Stimulated activated CD4-positive, alpha-beta T cell treated with anti-CD3 and anti-CD28 coated beads, Interleukin-2, amount 100 ng/mL, for 48 hours (primary cell): ENCODE measurements at places on chromosomes 4 and X.

DNA sequence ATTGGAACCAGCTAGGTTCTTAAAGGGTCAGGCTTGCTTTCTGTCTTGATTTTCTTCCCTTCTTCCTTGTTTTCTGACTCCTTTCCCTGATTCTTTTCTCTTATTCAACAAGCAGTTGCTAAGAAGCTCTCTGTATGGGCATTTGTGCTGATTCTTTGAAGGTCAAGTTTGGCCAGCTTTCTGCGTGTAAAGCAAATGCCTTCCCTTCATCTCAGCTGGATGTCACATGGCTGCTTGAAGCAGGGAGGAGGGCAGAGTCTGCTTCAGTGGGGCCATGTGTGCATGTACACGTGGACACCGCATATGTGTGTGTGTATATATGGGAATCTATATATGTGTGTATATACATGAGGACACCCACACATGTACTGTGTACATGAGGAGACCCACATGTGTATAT lies 139.9 kb upstream of the ATP6AP2 start:
- no peak for DNase-seq

DNA sequence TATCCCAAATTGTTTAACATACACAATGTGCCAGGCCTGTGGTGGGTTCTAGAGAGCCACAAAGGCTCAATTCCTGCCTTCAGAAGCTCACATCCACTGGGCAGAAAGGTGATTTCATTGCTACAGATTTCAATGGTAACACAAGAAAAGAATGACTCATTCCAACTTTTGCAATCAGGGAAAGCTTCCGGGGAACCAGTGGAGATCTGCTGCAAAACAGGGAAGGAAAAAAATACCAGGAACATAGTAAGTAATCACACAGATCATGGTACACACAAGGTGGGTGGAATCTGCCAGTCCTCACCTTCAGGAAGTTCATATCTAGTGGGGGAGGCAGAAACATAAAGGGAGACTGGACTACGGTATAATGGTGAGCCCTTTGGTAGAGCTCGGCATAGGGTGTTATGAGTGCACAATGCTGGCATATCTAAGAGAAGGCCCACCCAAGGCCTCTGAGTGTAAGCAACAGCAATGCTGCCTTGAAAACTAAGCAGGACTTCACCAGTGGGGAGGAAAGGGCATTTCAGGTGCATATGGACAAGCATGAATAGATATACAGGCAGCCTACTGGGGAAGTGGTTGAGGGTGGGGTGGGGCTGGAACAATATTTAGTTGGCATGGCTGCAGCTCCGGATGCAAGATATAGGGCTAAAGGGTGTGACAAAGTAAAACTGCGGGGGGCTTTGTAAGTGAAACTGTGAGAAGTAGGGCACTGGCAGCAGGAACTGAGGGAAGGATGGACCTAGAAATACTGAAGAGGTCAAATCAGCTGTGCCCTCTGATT lies 24.2 kb downstream of the GPRIN3 start:
- DNase-seq, result no peak

- DNase-seq, result no peak
Observed at GRCh38 chr4:29680644-29681043, 1039.5 kb upstream of the PCDH7 start.

DNA sequence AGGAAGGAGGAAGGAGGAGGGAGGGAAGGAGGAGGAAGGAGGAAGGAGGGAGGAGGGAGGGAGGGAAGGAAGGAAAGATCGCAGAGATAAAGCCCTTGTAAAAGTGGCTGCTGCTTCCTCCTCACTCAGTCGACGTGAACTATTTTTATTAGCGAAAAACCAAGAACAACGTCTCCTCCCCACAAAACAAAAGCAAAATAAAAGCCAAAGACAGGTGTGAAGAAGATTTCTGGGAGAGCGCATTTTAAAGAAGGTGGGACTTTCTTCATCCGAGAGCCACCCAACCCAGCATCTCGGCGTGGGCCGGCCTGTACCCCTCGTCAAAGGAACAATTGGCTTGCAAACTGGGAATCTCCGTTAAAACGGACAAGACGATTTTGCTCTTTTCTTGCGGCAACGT lies 40.7 kb upstream of the ASMTL start:
- no peak for DNase-seq

DNA sequence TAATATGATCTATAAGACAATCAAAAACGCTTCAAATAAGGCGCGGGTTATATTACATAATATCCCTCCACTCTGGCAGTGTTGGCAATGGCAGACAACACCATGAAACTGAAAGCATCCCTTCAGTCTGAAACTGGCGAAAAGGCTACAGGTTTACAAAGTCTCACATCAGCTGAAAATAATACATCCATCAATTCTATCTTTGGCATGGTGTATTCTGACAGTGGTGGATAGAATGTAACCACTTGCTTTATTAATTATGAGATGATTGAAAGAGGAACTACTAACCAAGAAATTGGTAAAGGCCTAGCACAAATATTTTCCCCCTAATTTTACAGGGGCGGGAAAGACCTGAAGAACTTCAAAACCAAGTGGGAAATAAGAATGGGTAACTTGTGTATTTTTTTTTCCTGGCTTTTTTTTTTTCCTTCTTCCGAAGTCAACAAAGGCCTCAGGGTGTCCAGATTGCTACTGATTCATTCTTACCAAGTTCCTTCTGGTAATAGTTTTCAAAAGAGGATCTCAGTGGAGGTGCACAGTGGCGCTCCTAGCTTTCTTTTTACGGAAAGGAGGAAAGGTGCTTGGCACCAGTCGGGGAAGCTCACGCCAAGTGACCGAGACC lies 728 bp downstream of the UBA6 start:
- no peak for DNase-seq

- no peak for DNase-seq
Observed at GRCh38 chrX:67961516-67961915, 417.7 kb downstream of the AR start.

DNA sequence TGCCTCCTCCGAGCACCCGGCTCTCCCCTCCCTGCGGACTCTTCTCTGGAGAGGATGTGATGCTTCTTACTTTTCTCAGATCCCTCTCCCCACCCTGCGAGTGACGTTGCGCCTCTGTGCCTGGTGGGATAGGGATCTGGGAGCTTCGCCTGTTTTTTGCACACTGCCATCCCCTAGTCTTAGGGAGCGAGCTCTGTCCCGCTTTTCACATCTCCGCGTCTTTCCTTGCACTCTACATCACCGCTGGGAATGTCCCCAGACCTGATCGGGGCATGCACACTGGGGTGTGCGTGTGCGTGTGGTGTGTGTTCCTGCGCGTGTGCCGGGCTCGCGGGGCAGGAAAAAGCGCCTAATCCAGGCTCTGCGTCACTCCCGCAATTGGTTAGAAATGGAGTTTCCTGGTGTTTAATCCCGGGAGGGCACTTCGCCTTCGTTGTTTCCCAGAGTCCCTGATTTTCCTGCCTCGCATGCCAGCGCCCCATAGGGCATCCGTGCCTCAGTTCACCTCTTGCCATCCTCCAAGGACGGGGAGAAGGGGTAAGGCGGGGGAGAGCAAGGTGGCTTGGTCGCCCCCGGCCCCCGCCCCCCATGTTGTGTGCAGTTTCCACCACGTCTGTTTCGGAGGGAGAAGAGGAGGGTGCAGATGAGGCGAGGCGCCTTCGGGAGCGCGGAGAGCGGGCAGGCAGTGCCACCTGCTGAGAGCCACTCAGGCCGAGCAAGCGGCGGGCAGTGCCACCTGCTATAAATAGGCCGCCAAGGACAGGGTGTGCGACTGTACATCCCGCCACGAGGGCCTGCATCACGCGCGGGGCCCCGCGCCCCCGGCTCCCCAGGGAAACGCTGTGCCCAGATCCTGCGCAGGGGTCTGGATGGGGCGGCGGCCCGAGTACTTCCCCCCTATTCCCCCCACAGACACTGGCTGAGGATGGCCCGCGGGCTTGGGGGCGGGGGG lies 759 bp upstream of the TBC1D1 start:
- peak; percentile 23 for DNase-seq

GRCh38 chr4:24768006-24768405 lies 27.4 kb upstream of the SOD3 start:
- DNase-seq, result no peak

GRCh38 chr4:99394896-99395295 lies 40.2 kb downstream of the ADH7 start:
- no peak for DNase-seq

GRCh38 chr4:40916880-40917279 lies 167.1 kb downstream of the NSUN7 start:
- DNase-seq, result peak; percentile 54

DNA sequence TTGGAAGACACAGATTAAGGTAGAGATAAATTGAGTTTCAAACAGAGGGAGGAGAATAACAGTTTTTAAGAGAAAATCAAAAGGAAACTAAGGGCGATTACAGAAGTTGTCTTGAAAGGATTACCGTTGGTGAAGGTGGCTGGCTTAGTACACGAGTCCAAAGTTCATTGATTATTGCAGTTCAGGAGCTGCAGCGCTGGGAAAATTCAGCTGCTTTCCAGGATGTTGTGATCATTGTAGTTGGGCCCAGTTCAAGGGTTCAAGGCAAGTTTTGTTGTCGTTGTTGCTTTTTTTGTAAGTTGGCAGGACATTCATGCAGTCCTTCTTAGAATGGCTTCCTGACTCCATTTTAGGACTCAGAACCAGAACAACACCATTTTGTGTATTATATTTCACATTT lies 461.7 kb downstream of the RAPGEF2 start:
- no peak for DNase-seq

DNA sequence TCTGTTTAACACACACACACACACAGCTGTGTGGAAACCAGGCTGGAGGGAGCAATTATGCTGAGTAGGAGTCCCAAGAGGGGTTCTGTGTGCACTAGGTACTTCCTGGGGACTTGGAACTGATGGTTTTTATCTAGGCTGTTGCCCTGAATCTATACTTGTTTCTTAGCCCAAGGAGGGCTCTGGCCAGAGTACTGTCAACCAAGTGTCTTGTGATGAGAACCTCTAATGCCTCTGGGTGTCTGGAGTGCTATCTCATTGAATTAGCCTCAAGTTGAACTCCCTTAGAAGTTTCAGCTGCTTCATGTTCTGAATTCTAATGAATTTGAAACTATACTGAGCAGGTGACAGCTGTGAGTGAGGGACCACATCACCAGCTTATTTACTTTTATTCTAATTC lies 16.6 kb downstream of the ARHGAP24 start:
- no peak for DNase-seq

GRCh38 chr4:155143512-155143911 lies 64.9 kb upstream of the NPY2R start:
- no peak for DNase-seq

DNA sequence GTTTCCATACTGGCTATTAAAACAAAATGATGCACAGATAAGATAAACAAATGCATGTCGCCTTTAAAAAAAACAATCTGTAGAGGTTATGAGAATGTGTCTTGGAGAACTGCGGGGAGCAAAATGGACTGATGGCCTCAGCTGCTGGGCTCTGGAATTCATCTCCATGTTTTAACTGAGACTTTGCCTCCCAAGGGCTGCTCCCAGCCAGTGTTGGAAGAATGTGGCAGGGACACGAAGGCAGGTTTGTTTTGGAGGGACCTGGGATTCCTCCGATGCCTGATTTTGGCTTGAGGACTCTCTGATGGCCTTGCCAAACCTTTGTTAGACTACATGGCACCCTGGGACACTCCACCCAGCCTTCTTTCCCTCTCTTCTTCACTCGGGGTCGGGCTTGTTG lies 83.5 kb upstream of the AP1S2 start:
- no peak for DNase-seq

GRCh38 chrX:107565015-107565414 lies 63.3 kb upstream of the PRPS1 start:
- no peak for DNase-seq

DNA sequence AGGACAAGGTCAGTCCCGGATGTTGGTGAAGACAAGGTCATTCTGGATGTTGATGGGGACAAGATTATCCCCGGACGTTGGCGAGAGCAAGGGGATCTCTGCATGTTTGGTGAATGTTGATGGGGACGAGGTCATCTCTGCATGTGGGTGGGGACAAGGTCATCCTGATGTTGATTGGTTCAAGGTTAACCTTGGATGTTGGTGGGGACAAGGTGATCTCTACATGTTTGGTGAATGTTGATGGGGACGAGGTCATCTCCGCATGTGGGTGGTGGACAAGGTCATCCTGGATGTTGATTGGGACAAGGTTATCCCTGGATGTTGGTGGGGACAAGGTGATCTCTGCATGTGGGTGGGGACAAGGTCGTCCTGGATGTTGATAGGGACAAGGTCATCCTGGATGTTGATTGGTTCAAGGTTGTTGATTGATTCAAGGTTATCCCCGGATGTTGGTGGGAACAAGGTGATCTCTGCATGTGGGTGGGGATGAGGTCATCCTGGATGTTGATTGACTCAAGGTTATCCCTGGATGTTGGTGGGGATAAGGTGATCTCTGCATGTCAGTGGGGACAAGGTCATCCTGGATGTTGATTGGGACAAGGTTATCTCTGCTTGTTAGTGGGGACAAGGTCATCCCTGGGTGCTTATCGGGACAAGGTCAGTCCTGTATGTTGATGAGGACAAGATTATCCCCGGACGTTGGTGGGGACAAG lies 28.8 kb upstream of the PLCXD1 start:
- no peak for DNase-seq

DNA sequence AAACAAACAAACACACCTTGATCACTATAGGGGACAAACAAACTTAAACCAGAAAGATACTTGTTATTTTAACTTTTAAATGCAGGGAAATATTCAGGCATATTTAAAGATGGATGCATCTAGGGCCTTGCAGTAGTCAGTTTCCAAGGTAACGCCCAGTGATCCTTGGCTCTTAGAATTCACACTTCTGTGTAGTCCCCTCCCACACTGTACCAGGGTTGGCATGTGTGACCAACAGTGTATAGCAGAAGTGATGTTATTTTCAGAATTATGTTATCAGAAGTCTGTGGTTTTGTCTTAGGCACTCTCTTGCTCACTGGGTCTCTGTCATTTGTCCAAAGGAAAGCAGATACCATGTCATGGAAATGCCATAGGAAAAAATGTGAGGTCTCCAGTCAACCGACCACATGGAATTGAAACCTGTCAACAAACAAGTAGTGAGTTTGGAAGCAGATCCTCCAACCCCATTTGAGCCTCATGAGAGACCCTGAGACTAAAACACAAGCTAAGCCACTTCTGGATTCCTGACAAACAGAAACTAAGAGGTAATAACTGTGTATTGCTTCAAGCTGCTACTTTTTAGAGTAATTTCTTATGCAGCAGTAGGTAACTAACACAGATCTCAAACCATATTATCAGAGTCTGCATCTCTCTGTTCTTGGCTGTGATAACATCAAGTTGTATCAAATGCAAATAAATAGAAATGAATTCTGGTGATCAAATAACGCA lies 670.3 kb downstream of the KCTD8 start:
- DNase-seq, result no peak

DNA sequence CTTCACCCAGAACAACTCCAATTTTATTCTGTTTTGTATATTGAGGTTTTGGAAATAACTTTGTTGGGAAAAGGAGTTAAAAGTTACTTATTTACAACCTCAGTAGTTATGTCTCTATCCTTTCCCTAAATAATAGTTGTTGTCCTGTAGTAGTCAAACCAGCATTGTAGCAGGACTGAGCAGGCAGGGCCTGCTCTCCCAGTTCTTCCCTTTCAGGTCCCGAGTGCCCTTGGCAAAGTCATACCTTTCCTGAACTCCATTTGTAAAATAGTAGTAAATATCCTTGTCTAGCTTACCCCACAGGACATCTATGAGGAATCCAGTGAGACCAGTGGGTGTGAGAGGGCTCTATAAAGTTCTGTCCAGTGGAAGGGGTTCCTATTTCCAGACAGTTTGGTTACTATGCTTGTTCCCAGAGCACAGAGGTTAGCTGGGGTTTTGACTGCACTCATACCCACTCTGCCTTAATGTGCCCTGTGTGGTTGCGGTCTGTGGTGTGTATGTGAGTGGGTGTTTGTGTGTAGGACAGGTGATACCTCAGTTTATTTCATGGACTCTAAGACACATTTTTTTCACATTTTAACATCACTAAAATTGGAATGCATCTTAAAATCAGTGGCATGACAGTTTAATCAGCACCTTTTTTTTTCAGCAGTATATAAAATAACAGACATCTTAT lies 136.3 kb downstream of the AMMECR1 start:
- no peak for DNase-seq
